Stimulated activated CD4-positive, alpha-beta T cell treated with anti-CD3 and anti-CD28 coated beads, Interleukin-4, amount 100 ng/mL, for 24 hours (primary cell): ENCODE measurements at places on chromosomes 5 and 9.

GRCh38 chr5:56490971-56491468, 257.9 kb upstream of the ANKRD55 start:
- DNase-seq, result peak; percentile 60

- DNase-seq, result peak; percentile 36
Observed at GRCh38 chr5:170275376-170275994, 22.1 kb downstream of the LCP2 start.

DNA sequence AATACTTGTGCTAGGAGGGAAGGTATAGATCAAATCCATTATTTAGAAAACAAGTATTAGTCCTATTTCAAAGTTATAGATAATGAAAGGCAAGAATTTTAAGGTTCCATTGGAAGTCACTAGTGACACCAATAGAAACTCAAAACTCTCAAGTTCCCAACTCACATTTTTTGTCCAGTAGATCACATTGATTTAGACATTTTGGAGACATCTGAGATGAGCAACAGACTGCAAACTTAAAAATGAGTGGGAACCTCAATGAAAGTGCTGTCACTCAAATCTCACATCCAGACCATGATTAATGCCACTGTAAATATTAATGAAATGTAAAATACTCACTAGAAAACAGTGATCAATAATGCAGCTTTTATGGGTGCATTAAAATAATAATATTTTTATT, 405.0 kb downstream of the ENC1 start:
- DNase-seq, result no peak

DNA sequence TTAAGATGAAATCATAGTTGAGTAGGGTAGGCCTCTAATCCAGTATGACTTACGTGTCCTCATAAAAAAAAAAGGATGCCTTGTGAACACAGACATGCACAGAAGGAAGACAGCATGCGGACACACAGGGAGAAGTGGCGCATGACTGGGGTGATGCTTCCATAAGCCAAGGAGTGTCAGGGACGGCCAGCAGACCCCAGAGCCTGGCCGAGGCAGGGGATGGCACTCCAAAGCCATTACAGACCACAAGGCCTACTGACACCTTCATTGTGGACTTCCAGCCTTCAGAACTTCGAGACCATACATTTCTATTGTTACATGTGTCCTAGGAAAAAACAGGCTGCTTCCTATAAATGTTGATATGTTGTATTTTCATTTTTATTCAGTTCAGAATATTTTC, 19.9 kb downstream of the EHMT1 start:
- no peak for DNase-seq

DNA sequence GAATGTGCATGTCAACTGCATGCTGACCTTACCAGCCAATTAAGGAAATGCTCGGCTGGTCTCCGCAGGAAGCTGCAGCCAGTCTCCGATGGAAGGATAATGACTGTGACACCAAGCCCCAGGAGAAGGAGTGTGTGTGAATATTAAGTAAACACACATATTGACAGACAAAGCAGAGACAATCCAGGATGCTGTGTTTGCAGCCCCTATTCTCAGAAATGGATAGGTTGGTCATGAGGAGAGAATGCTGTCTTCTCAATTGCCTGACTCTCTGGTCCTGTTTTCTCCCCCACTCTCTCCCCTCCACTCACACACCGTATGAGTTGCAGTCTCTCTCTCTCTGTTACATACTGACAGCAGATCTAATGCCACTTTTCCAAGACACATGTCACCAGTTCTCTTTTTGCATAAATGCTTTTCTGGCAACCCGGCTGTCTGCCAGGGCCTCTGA, 85.7 kb downstream of the EPB41L4A start:
- DNase-seq, result no peak
